ENCODE measurements at places on chromosomes 7 and 10.

- no peak for DNase-seq
These were observed 60.2 kb upstream of the CAMK2B start for GRCh38 chr7:44385434-44386138.

DNA sequence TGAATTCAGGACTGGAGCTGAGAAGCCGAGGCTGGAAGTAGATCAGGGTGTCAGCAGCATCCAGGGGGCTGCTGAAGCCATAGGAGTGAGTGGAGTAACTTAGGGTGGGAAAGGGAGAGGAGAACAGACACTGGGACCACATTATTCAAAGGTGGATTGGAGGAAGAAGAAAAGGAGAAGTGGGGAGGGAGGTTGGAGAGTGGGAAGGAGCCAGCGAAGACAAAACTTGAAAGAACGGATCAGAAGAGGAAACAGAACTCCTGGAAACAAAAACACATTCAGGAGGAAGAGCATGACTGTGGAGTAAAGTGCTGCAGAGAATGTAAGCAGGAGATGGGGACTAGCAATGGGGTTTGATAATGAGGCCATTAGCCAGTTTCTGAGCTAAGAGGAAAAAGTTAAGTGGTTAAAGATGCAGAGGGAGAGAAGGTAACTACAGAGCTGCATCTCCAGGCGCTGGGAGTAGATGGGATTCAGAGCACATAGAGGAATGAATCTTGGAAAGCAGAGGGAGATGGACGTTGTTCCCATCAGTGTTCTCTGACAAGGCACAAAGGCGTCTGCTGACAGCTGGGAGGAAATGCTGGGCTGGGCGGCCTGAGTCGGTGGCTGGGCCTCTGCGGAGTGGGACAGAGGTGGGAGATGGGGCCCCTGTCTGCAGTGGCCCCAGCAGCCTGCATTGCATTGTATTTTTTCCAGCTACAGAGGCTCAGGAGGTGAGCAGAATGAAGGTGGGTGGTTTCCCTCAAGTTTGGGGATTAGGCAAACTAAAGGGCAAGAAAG is 63.1 kb upstream of the LEP start:
- no peak for DNase-seq

DNA sequence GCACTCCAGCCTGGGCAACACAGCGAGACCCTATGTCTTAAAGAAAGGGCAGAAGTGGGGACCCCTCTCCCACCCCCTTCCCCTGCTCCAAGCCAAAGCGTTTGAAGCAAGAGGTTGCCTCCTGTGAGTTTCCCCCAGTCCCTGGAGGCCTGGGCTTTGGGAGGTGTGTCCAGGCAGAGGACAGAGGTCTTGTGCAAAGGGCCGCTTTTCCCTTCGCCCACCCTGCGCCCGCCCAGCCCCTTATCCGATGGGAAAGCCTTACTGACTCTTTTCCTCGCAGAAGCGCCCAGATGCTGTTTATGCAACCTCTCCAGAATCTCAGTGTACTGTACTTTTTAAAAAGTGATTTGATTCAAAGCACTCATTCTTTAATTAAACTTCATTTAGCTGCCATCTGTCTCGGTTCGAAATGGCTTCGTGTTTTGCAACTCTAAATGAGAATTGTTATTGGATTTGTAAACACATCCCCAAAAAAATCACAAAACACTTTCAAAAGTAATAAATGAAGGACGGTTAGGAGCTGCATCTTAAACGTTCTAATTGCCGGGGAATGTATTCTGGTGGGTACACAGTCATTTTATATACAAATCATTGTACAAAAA is 50.5 kb upstream of the GTF2I start:
- DNase-seq, result no peak

GRCh38 chr7:28446131-28446530 is 33.8 kb downstream of the CREB5 start:
- DNase-seq, result no peak

DNA sequence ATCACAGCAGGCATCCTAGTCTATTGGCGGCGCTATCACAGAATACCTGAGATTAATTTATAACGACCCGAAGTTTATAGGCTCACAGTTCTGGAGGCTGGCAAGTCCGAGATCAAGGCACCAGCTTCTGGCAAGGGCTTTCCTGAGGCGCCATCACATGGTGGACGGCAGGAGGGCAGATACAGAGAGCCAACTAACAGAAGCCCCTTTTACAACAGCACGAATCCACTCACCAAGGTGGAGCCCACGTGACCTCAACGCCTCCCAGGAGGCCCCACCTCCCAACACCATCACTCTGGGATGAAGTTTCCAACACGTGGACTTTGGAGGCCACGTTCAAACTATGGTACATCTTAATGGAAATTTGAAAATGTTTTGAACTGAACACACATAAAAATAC is 255.3 kb downstream of the ELFN1 start:
- DNase-seq, result no peak

DNA sequence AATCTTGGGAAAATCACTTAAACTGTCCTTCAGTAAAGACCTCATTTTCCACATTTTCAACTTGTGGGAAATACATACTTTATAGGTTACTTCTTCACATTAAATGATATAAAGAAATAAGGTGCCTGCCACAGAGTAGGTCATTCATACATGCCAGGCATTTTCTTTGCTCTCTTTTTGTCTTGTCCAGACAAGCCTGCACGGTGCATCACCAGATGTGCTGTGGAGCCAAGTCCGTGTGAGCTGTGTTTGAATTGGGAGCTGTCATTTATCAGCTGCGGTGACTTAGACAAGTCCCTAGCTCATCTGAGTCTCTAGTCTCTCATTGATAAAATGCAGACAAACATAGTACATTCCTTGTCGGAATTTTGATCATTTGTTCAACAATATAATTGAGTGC is 432.9 kb downstream of the SORCS3 start:
- no peak for DNase-seq

GRCh38 chr10:78529262-78529661 is 495.6 kb downstream of the RPS24 start:
- no peak for DNase-seq

GRCh38 chr7:57305192-57305748 is 144.7 kb upstream of the ZNF716 start:
- no peak for DNase-seq

DNA sequence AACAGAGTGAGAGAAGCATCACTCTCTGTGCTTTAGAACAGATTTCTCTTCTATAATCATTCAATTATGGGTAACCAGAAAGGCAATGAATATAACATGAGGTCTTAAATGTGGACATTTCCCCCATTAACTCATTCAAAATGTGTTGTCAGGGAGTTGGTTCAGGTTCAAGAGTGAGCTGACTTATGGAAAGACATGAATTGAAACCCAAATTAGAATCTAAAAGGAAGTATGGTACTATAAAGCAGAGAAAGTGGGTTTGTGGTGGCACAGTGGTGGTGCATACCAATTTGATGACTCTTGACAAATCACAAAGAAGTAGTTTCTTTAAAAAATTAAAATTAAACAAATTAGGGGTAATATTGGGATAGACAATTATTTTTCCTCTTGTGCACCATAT is 114.6 kb upstream of the MEOX2 start:
- no peak for DNase-seq

DNA sequence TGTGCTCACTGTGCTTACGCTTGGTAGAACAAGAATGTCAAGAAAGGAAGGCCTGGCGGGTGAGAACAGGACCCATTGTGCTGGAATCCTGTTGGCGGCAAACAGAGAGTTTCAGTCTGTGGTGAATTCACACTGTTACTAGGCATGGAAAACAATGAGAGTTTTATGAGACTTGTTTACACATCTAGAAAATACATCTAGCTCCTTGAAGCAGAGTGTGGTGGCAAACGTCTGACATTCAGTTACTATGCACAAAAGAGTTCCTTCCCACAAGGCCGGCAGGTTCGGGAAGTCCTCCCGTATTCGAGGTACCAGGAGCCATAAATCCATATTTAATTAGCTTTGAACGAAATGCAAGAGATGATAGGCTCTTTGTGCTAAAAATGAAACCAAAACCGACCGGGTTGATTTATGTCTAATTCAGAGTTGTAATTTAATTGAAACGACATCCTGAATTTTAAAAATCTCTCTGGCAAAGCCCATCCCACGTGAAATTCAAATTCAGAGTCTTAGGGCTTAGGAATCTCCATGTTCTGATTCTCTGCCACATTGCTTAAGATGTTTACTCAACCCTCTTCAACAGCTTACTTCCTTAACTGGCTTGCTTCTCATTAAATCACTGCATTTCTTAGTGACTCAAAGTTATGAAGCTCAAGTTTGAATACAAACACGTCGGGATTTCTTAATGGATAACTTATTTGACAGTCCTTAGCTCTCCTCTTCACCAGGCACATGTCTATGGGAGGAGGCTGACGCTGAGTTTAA is 299.9 kb upstream of the PITRM1 start:
- no peak for DNase-seq

DNA sequence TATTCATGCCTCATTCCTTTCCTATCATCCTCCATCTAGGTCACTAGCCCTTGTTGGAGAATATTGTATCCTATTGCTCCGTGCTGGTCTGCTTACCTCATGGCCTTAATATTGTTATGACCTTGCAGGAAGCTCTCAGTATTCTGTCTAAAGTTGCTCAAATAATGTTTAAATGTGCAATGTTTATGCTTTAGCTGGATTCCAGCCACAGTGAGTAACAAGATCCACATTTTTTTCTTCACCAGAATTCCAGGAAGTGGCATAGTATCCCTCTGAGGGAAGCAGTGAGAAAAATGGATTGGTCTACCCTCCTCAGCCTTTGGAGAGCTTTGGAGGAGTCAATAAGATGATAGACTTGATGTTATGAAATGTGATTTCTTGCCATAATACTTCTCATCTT is 402.6 kb downstream of the NRG3 start:
- DNase-seq, result no peak

DNA sequence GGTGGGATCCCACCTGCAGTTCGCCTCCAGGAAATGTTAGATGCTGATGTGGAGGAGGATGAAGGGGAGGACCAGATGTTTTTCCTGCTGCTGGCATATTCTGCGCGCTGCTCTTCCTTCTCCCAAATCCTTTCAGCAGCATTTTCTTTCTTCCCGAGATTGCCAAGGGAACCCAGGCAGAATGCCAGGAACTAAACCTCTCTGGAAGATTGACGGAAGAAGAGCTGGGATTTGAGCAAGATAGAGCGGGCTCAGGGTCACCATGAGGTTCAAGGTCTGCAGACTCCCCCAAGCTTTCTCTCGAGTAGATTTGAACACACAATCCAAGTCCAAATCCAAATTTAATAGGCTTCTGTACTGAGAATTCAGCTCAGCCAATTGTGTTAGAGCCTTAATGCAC is 345.2 kb upstream of the C7orf33 start:
- no peak for DNase-seq

DNA sequence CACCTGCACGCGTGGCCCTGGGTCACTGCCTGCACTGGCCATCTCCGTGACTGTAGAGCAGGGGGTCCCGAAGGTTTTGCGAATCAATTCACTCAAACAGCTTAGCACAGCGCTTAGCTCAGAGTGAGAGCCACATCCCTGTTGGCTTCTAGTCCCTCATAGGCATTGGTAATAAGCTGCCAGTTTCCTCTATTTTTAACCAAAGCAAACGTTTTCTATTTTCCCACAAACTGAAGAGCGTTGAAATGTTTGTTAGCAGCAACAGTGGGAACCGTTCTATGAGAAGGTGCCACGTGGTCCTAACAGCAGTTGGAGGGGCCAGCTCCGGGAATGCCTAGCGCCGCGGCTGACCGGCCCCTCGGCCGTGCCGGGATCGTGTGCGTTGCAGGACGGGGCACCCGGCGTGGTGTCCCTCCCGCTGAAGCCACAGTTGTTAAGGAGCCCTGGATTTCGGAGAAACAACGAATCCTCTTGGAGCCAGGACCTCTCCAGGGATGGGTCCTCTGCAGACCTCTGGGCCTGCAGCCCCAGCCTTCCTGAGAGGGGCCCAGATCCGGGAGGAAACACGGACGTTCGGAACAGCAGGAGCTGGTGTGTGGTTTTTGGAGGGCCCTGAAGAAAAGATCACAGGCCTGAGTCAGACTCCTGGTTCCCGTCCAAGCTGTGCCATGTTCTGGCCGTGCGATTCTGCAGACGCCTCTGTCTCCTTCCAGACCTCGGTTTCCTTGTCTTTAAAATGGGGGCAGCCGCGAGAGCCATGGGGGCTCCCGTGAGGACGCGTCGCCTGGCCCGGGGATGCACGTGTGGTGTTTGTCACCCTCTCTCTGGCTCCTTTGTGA is 40.3 kb downstream of the FAM20C start:
- no peak for DNase-seq

DNA sequence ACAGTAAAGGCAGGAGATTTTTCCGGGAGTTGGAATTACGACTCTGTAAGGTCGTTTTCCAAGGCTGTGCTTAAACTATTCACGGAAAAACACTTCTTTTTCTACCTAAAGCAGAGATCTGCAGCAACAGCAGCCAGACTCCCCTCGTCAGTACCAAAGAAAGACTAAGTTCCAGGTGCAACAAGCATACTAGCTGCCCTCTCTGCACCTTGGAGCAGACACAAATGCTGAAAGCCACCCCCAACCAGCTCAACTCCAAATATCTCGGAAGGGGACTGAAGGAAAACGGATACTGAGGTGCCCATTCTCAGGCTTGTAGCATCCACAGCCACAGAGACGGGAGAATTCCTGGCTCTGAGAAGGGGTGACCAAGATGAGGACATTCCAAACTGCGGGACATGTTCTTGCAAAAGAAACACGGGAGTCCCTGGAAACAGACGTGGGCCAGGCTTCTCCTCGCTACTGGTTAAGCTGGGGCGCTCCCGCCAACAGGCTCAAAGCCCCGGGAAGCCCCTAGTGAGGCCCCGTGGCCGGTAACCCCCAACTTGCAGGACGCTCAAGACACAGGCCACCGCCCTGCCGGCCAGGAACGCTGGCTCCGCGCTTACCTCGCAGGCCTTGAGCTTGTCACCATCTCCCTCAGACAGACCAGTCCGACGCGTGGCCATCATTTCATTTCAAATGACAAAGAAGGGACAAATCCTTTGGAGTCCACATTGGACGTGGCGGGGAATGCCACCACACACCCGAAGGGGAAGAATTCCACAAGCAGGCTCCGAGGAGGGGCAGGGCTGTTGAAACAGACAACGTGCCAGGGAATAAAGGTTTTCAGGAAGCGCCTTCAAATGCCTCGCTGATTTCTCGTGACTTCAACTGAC is 2.2 kb downstream of the ARHGAP21 start:
- no peak for DNase-seq

DNA sequence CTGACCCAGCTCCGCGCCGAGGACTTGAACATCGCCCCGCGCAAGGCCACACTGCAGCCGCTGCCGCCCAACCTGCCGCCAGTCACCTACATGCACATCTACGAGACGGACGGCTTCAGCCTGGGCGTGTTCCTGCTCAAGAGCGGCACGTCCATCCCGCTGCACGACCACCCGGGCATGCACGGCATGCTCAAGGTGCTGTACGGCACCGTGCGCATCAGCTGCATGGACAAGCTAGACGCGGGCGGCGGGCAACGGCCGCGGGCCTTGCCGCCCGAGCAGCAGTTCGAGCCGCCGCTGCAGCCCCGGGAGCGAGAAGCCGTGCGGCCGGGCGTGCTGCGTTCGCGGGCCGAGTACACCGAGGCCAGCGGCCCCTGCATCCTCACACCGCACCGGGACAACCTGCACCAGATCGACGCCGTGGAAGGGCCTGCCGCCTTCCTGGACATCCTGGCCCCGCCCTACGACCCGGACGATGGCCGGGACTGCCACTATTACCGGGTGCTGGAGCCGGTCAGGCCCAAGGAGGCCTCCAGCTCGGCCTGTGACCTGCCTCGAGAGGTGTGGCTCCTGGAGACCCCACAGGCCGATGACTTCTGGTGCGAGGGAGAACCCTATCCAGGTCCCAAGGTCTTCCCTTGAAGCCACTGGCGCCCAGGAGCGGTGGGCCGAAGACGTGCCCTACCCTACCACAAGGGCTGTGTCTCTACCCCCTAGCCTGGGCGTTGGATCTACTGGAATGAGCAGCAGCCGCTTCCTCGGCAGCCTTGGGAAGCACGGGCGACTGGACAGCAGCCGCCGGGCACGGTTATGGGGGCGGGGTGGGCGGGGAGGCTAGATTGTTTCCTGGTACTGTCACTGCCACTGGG is 945 bp downstream of the ADO start:
- no peak for DNase-seq
